Amniotic epithelial cell (primary cell): ENCODE measurements at places on chromosomes 6 and 20.
A peak's percentile ranks its signal among the peaks of the same experiment; 100 is the strongest.

DNA sequence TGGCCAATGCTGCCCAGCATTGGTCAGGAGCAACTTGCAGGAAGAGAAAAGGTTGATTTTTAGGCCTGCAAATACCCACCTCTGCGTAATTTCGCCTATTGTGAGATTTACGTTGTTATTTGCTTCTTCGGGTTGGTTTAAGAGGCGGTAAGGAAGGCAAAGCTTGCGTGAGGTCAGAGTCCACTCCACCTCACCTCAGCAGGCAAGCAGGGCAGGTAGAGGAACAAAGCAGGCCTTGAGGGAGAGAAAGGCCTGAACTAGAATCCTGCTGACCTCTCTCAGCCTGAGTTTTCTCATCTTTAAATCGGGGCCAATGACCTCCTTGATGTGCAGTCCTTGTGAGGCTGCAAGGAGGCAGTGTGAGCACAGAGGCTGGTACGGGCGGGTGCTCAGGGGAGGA lies 239.1 kb downstream of the CDC5L start:
- DNase-seq, result no peak

- DNase-seq, result no peak
These were observed 65.9 kb downstream of the FAM184A start for GRCh38 chr6:119012521-119012920.

GRCh38 chr6:159066483-159066882 lies 21.7 kb upstream of the TAGAP start:
- DNase-seq, result no peak

GRCh38 chr20:8094415-8094818 lies 37.6 kb upstream of the PLCB1 start:
- DNase-seq, result peak; percentile 58
